ENCODE measurements at places on chromosomes 7 and 10.

GRCh38 chr10:62778125-62778524, 26.4 kb upstream of the ADO start:
- H3K36me3 ChIP-seq, result no peaks in the 10 kb centered on the region
- no peak overlapping the region for H3K4me3 ChIP-seq
- no peaks in the 10 kb centered on the region for H3K4me1 ChIP-seq

GRCh38 chr10:78349911-78350663, 316.4 kb downstream of the RPS24 start:
- H3K27me3 ChIP-seq, result peaks cover 4% of the 10 kb centered on the region
- H3K27ac ChIP-seq, result no peak overlapping the region
- no peak overlapping the region for H3K4me3 ChIP-seq
- H3K36me3 ChIP-seq, result no peaks in the 10 kb centered on the region
- no peaks in the 10 kb centered on the region for H3K4me1 ChIP-seq

- no peak for DNase-seq
- H3K4me1 ChIP-seq, result no peaks in the 10 kb centered on the region
- H3K4me3 ChIP-seq, result no peak overlapping the region
- H3K36me3 ChIP-seq, result no peaks in the 10 kb centered on the region
- no peaks in the 10 kb centered on the region for H3K27me3 ChIP-seq
- no peak overlapping the region for H3K27ac ChIP-seq
These were observed 52.9 kb upstream of the HBP1 start for GRCh38 chr7:107115762-107116540.

- H3K27ac ChIP-seq, result no peak overlapping the region
- no peaks in the 10 kb centered on the region for H3K36me3 ChIP-seq
- DNase-seq, result no peak
- H3K4me3 ChIP-seq, result no peak overlapping the region
These were observed 191.3 kb downstream of the FGFR2 start for GRCh38 chr10:121406823-121407545.

DNA sequence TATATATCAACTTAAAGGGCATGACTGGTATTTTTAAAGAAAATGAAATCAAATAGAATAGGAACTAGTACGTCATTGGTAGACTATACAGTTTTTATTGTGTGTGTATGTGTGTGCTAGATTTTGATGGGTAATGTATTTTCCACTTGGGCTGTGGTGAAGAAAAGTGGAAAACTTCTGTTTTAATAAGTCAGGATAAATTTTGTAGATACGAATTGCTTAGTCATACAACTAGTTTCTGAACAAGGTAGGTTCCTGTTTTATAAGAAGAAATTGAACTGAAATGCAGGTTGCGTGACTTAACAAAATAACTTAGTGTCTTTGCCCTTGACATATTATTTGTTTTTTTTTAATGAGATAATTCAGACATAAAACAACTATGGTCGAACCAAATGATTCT, 24.3 kb downstream of the UBN2 start:
- DNase-seq, result no peak
- H3K36me3 ChIP-seq, result peaks cover 47% of the 10 kb centered on the region
- no peak overlapping the region for H3K27ac ChIP-seq
- H3K4me1 ChIP-seq, result no peaks in the 10 kb centered on the region
- H3K4me3 ChIP-seq, result no peak overlapping the region

GRCh38 chr10:17085011-17085725, 44.4 kb downstream of the CUBN start:
- no peaks in the 10 kb centered on the region for H3K27me3 ChIP-seq
- no peak for DNase-seq
- peaks cover 14% of the 10 kb centered on the region for H3K4me1 ChIP-seq
- H3K27ac ChIP-seq, result no peak overlapping the region

DNA sequence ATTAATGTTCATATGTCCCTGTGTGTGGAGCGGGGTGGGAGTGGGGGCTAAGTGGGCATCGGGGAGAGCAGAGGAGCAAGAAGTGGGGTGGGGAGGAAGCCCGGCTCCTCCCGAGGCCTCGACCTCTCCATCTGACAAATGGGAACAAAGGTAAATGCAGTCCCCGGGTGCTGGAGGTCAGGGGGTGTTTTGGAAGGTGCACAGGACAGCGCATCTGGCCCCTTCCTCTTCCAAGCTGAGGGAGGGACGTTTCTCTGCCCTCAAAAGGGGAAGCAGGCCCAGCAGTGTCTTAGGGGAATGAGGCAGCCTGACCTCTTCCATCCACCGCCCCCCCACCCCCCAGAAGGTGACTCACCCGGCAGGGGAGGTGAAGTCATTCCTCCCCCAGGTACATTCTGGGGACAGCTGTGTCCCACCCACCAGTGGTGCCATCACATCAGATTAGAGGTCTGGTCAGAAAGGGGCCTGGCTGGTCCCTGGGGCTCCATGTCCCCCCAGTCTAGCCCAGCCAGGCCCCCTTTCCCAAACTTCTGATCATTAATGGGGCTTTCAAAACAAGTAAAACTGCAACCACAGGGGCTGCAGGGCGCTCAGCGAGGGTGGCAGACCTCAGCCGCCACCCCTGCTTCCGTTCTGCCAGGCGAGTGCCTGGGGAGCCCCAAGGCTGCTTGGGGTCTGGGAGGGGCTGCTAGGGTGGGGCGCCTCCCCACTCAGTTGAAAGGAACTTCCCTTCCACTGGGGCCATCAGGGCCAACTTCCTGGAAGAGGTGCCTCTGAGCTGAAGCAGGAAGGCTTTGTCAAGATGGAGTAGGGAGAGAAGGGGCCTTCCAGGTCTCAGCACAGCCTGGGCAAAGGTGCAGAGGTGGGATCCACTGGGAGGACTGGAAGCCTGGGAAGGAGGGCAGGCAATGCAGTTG, 10.8 kb downstream of the LFNG start:
- no peak overlapping the region for H3K4me3 ChIP-seq
- H3K4me1 ChIP-seq, result peaks cover 39% of the 10 kb centered on the region
- H3K27me3 ChIP-seq, result no peaks in the 10 kb centered on the region
- DNase-seq, result peak; percentile 48
- H3K27ac ChIP-seq, result peak overlapping the region; percentile 65
